ENCODE measurements at places on chromosomes 11 and 22. TPM values are rescaled to one million over a fixed set of nuclear protein-coding genes. Genes with fewer than 3 reads are reported as not detected.

DNA sequence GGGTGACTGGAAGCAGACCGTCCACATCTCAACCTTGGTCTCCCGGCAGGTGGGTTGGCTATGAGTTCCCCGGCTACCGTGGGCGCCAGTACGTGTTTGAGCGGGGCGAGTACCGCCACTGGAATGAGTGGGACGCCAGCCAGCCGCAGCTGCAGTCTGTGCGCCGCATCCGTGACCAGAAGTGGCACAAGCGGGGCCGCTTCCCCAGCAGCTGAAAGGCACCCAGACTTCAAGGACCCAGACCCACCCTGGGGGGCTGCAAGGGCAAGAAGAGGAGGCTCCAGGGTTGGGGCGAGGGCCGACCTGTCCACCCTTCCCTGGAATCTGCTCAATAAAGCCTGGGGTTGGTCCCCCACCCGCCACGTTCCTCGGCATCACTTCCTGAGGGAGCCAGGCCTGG lies 7.3 kb downstream of the CRYBB3 start:
- DNase-seq, result no peak

DNA sequence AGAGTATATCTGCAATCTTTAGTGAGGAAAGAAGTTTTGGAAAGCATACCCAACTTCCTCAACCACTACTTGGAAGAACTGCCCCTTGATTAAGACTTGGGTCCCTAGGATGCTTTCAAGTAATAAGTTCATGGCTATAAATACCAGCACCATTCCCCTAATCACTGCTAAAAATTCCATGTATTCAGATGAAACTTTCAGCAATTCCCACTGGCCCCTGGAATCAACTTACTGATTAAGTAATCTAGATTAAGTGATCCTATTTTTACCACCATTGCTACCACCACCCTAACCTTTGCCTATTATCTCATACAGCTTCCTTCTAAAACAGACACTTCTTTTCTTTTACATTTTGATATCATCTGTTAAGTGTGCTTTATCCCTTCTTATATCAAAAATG lies 10.5 kb downstream of the PICALM start:
- DNase-seq, result no peak

DNA sequence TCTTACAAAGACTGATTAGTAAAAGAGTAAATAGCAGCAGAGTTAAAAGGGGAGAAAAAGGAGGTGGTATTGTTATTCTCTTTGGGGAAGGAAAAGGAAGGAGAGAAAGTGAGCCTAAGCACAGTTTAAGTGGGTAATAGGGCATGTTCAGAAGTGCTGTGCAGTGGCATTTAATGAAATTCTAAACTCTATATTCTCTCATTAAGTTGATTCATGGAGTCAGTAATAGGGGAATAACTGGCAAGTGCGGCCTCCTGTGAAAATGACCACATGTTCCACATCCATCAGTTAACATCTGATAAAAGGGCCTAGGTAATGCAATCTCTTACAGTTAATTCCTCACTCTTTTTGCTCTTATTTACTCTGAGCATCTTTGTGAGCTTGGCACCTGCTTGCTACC lies 516.7 kb downstream of the JRKL start:
- no peak for DNase-seq

The NPTXR gene
- total RNA-seq, result 0.72 TPM

The SLC6A5 gene
- not detected for total RNA-seq

The ZP1 gene
- not detected for total RNA-seq

All from epithelial cell of proximal tubule (primary cell).